ENCODE measurements at places on chromosomes 2 and 18.
A peak's percentile ranks its signal among the peaks of the same experiment; 100 is the strongest.

- no peaks in the 10 kb centered on the region for H3K36me3 ChIP-seq
- H3K4me3 ChIP-seq, result no peak overlapping the region
- H3K4me1 ChIP-seq, result no peaks in the 10 kb centered on the region
- H3K27me3 ChIP-seq, result no peaks in the 10 kb centered on the region
- H3K27ac ChIP-seq, result no peak overlapping the region
These were observed 39.1 kb downstream of the NTSR2 start for GRCh38 chr2:11630855-11631254.

GRCh38 chr2:41717839-41718238 lies 330.0 kb upstream of the PKDCC start:
- no peaks in the 10 kb centered on the region for H3K27me3 ChIP-seq
- peaks cover 30% of the 10 kb centered on the region for H3K4me1 ChIP-seq
- H3K36me3 ChIP-seq, result no peaks in the 10 kb centered on the region
- peak overlapping the region; percentile 69 for H3K27ac ChIP-seq
- peak; percentile 76 for DNase-seq

- H3K36me3 ChIP-seq, result no peaks in the 10 kb centered on the region
- no peaks in the 10 kb centered on the region for H3K27me3 ChIP-seq
- no peak overlapping the region for H3K4me3 ChIP-seq
- H3K4me1 ChIP-seq, result peaks cover 5% of the 10 kb centered on the region
These were observed 123.3 kb upstream of the SIX2 start for GRCh38 chr2:45132551-45132950.

- DNase-seq, result no peak
- H3K36me3 ChIP-seq, result peaks cover 13% of the 10 kb centered on the region
- H3K27ac ChIP-seq, result no peak overlapping the region
- H3K4me1 ChIP-seq, result no peaks in the 10 kb centered on the region
- no peak overlapping the region for H3K4me3 ChIP-seq
These were observed 48.7 kb upstream of the NBEAL1 start for GRCh38 chr2:202965810-202966460.

DNA sequence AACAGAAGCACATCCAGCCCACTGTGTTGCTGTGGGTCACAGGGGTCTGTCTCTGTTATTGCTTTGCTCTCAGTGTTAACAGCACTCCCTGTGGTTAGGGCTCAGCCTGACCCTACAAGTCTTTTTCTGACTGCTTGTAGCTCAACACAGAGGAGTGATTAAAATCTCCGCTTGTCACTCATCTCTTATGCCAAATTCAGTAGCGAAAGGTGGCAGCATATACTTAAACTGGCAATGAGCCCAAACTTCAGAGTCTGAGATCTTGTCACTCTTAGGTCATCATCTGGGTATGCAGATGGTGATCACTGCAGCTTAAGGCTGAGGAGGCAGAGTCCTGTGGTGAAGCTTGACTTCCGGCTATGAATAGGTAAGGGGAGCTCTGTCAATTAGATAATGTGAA lies 63.3 kb upstream of the CSRNP3 start:
- no peaks in the 10 kb centered on the region for H3K27me3 ChIP-seq
- no peak overlapping the region for H3K4me3 ChIP-seq
- no peak for DNase-seq
- H3K36me3 ChIP-seq, result no peaks in the 10 kb centered on the region

- no peak overlapping the region for H3K27ac ChIP-seq
- H3K4me3 ChIP-seq, result no peak overlapping the region
These were observed 82.6 kb upstream of the WIPF1 start for GRCh38 chr2:174680221-174680620.

- H3K4me3 ChIP-seq, result no peak overlapping the region
- no peak overlapping the region for H3K27ac ChIP-seq
- no peak for DNase-seq
- H3K4me1 ChIP-seq, result peaks cover 22% of the 10 kb centered on the region
- H3K27me3 ChIP-seq, result no peaks in the 10 kb centered on the region
These were observed 212.9 kb downstream of the PTGR3 start for GRCh38 chr18:74996055-74996454.

- peaks cover 98% of the 10 kb centered on the region for H3K36me3 ChIP-seq
- H3K4me1 ChIP-seq, result no peaks in the 10 kb centered on the region
- no peaks in the 10 kb centered on the region for H3K27me3 ChIP-seq
- H3K4me3 ChIP-seq, result no peak overlapping the region
These were observed 91.6 kb upstream of the TTC39C start for GRCh38 chr18:23922939-23923338.

DNA sequence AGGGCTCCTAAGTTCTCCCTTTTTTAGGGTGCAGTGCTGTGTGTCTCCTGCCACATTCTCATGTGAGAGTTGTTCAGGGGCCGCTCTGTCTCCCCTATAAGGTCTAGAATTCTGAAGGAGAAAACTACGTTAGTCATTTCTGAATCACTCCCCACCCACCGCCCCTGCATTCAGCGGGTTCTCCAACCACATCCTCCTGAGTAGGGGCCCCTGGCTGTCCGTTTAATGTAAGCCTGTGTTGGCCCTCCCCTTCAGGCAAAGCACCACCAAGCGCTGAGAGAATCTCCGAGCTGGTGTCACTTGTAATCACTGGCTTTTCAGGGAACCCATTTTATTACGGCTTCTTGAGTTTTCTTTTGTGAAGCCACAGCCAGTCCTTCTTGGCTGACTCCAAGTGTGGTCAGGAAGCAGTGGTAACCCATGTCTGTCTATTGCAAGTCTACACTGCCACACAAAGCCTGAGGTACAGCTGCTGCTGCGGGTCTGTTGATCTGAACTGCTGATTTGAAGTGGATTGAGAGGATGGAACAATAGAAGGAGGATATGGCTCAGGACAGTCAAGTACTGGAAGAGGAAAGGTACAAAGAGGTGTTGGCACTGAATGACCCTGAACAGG lies 16.9 kb downstream of the LCT start:
- no peaks in the 10 kb centered on the region for H3K36me3 ChIP-seq
- H3K4me3 ChIP-seq, result no peak overlapping the region
- no peaks in the 10 kb centered on the region for H3K4me1 ChIP-seq
- DNase-seq, result no peak
- H3K27ac ChIP-seq, result no peak overlapping the region
- no peaks in the 10 kb centered on the region for H3K27me3 ChIP-seq
